Amniotic epithelial cell (primary cell): ENCODE measurements at places on chromosomes 3 and 15.

DNA sequence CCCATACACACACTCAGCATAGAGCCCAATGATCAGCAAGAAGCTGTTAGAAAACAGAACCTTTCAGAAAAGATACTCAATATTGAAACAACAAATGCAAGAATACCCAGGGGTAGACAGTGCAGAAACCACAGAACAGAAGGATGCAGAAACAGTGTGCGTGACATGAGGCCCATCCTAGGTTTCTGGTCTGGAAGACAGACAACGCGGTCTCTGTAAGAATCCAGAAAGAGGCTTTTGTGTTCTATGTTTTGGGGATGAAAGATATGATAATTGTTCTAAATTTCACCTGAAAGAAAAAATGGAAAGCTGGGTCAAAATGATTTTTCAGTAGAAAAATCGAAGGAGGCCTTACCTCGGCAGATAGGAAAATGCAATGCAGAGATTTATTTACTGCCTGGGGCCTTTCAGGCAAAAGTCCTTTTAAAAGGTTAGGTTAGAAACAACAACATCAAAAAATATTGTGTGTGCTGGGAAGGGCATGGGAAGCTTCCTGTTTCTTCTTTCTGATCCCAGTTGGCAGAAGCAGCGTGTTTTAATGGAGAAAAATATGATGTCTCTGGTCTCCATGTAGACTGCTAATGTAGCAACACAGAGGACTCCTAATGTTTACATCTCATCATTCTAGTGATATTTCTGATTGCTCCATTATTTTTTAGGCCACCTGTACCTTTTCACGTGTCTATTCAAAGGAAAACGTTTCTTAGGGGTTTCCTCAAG lies 17.0 kb downstream of the SYNM start:
- DNase-seq, result no peak

DNA sequence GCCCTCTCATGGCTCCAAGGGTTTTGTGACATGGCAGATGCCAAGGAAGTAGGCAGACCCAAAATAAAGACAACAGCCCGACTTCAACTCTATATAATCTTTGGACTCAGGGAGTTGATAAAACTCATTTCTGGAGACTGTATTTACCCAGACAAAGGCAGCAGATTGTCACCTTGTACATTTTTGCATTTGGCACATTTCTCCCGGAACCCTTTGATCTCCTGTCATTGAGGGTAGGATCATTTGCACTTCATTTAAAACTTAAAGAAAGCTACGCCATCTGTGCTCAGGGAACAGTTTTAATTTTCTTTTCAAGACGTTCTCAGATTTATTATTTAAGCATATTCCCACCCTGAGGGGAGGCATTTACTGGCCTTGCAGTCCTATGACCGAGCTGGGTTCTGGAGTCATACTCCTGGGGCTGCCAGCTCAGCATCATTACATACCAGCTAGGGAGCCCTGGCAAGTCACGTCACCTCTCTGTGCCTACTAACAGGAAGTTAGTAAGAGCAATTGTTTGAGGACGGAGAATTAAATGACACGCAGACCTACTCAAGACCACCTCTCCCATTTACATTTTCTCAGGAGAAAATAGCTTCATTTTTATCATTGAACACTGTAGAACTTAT lies 5.9 kb downstream of the CDCP1 start:
- DNase-seq, result no peak

- no peak for DNase-seq
Measured at GRCh38 chr3:131143802-131144201, 117.1 kb downstream of the NEK11 start.

DNA sequence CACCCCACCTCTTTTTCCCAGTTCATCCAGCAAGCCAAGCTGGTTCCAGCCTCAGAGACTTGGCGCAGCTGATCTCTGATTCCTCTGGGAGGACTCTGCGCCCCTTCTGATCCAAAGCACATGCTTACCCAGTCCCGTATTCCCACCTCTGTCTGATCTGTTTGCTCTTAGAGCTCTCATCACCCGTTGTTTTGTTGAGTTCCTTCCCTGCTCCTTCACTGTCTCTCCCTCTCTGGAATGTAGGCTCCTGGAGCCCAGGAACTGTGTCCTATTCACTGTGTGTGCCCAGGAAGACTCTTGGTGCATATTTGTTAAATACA lies 1.3 kb upstream of the ZXDC start:
- no peak for DNase-seq
